Left forelimb (tissue), 1 donor: ENCODE measurements at places on chromosomes 4 and X.

GRCh38 chr4:86569103-86569870 is 24.8 kb upstream of the PTPN13 start:
- DNase-seq: no peak

DNA sequence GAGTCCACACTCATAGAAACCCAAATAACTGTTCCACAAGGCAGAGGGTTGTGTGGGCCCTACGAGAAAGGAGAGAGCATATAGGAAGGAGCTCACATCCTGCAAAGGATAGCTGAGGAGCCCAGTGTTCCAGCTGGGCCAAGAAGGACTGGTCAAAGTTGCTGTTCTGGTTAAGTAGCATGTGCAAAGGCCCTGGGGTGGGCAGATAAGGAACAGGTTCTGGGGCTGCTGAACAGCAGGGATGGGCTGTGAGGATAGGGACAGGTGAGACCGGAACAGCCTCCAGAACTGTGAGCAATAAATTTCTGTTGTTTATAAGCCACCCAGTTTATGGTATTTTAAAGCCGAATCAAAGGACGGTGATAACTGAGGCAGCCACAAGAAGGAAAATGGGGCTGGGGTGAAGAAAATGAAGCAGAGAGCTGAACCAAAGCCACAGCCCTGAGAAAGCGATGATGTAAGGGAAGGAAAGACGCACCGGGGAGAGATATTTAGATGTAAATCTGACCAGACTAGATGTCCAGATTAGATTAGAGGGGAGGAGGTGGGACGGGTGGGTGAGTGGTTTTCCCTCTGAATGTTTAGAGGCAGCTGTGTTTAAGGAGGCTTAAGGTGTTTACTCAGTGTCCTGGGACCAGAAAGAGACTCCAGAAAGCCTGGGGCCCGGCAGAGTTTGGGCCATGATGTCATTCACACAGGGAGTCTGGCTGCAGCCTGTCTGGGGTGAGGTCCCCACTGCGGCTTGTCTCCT is 180.8 kb upstream of the BCOR start:
- DNase-seq: no peak

GRCh38 chrX:101097546-101098453 is at the start of gene CENPI:
Gene CENPI, plus strand, starts transcription at chrX:101098204. Its CDS starts 2,867 bp downstream, at chrX:101101071.
- peak; percentile 94 for DNase-seq

GRCh38 chr4:113173793-113174264 is 124.4 kb downstream of the ANK2 start:
- DNase-seq: no peak

- peak; percentile 83 for DNase-seq
These were observed 737 bp downstream of the FGF2 start for GRCh38 chr4:122827258-122827878.

DNA sequence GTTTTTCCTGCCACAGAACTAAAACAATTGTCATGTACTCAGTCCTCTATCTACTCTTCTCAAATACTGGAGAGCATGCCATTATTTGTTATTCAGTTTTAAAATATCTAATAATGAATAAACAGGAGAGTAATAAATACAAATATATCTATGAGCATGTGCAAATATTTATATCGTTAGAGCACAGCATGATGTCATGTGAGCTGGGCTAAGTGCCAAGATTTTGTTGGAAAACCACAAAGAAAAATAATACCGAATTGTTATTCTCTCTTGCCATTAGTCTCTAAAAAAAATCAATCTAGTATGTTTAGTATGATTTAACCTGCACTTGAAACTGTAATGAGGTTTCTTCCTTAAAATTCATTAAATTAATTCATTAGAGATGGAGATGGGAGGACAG is 97.3 kb downstream of the DDX60 start:
- no peak for DNase-seq

DNA sequence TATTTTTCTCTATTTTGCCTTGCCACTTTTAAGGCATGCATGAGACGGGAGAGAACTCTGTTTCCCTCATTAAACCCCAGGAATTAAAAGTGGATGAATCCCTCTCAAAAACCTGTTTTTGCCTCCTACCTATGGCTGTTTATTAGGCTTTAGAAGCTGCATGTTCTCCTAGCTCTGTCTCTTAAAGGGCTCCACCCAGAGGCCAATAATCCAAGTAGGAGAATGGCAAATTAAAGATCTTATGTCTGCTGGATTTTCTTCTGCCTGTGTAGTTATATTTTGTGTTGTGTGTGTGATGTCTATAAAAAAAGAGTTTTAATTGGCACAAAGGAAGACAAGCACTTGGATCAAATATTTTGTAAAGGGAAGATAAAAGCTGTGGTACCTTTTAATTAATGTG is 32.4 kb downstream of the MAGEC1 start:
- DNase-seq: no peak

DNA sequence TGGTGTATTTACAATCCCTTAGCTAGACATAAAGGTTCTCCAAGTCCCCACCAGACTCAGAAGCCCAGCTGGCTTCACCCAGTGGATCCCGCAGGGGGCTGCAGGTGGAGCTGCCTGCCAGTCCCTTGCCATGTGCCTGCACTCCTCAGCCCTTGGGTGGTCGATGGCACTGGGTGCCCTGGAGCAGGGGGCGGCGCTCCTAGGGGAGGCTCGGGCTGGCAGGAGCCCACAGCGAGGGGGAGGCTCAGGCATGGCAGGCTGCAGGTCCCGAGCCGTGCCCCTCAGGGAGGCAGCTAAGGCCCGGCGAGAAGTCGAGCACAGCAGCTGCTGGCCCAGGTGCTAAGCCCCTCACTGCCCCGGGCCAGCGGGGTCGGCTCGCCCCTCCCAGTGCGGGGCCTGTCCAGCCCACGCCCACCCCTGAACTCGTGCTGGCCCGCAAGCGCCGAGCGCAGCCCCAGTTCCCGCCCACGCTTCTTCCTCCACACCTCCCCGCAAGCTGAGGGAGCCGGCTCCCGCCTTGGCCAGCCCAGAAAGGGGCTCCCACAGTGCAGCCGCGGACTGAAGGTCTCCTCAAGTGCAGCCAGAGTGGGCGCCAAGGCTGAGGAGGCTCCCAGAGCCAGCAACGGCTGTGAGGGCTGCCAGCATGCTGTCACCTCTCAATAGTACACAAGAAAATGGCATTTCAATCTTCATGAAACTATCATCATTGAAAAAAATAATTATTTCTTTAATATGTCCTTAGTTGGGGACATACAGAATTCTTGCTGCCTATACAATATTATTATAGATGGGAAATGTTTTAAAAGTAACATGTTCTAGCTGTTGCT is 189.1 kb downstream of the SLC7A11 start:
- no peak for DNase-seq

GRCh38 chrX:31007321-31007720 is 64.5 kb downstream of the FTHL17 start:
- no peak for DNase-seq

DNA sequence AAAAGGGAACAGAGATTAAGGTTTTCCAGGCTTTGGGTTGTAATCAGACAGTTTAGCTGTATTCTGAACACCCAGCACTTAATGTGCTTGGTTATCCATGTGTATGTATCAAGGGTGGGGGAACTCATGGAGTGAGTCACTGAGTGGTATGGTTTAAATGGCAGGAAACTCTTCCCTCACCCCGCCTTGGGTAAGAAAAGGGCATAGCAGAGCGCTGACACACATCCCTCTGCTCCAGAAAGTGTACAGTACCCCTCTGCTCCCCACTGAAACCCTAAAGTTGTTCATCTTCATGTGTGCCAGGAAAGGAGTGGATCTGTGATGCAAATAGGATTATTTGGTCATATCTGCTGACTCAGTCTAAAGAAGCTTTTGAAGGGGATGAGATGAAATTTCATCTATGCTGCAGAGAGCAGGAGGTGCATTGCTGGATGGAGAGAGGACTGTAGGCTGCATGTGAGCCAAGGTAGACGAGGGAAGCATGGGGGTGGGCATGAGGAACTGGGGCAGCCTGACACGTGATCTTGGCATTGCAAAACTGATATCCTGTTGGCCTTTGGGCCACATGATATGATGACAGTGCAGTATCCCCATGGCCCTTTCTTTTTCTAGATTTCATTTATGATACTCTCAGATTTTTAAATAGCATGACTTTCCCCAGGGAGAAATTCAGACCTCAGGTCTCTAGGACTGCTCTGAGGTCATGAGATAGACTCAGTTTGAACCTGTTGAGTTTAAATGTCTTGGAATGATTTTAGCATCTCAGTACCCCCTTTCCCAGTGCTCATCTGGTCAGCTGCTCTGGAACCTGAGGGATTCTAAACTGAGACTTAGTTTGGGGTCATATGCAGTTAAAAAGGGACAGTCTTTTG is 84.8 kb downstream of the TMEM164 start:
- DNase-seq: no peak

GRCh38 chr4:5143940-5144339 is 92.7 kb downstream of the STK32B start:
- DNase-seq: no peak

DNA sequence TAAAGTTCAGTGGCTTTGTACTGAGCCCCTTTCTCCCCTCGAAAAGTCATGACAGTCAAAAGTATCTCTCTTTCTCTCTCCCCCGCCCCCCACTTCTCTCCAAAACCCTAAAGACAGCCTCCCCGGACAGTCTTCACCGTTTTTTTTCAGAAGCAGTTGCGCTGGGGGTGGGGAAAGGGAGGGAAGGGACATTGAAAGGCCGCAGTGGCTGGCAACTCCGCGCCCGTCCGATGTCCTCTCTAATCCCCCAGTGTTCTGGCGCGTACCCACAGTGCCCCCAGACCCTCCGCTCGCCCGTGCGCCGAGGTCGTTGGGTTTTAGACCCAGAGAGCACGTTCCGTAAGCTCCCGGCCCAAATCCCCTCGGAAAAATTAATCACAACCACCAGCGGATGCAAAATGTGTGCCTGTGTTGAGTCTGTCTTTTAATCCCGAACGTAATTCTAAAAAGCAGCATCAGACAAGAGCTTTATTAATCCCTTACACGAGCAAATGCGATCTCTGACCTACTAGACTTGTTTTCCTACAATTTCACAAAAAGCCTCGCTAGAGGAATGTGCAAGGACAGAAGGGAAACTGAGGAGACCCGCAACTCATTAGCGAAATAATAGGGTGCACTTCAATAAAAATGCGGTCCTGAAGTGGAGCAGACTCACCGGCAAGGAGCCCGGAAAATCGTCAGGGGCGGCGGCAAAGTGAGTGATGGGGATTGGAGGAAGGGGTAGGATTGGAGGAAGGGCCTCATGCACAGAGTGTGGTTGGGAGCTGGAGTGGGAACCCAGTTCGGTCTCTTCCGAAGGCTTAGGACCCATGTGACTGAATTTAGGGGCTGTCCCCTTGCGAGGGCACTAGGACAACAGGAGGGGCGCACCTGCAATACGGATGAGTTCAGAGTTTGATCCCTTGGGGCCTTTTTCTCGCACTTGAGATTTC is 12.2 kb upstream of the PRDM8 start:
- DNase-seq: no peak

DNA sequence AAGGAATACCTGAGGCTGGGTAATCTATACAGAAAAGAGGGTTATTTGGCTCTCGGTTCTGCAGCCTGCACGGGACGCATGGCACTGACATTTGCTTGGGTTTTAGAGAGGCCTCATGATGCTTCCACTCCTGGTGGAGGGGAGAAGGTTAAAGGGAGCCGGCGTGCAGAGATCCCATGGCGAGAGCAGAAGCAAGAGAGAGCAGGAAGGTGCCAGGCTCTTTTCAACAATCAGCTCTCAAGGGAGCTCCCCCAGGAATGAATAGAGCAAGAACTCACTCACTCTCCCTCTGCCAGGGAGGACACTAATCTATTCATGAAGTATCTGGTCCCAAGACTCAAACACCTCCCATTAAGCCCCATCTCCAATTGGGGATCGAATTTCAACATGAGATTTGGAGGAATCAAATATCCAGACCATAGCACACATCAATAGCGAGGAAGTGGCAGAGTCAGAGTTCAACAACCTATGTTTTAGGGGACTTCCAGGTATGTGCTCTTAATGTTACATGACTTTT is 109.8 kb downstream of the SORBS2 start:
- DNase-seq: no peak

GRCh38 chr4:148062301-148062950 is 330.5 kb downstream of the ARHGAP10 start:
- DNase-seq: no peak

DNA sequence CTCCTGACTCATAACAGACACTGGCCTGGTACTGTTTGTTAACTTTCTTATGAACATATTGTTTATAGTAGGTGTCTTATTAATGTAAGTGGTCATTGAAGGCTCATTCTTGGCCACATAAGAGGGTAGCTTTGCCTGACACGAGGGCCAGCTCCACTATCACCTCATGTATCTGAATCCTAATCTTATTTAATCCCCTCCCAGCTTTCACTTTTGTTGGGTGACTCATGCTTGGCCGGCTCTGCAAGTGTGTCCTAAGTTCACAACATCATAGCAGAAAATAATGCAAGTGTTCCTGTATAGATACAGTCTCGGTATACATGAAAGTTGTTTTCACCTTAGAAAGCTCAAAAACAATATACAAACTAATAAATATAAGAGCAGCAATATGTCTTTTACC is 283.8 kb downstream of the IQCM start:
- no peak for DNase-seq

- no peak for DNase-seq
These were observed 38.8 kb downstream of the NSG1 start for GRCh38 chr4:4425696-4426095.

DNA sequence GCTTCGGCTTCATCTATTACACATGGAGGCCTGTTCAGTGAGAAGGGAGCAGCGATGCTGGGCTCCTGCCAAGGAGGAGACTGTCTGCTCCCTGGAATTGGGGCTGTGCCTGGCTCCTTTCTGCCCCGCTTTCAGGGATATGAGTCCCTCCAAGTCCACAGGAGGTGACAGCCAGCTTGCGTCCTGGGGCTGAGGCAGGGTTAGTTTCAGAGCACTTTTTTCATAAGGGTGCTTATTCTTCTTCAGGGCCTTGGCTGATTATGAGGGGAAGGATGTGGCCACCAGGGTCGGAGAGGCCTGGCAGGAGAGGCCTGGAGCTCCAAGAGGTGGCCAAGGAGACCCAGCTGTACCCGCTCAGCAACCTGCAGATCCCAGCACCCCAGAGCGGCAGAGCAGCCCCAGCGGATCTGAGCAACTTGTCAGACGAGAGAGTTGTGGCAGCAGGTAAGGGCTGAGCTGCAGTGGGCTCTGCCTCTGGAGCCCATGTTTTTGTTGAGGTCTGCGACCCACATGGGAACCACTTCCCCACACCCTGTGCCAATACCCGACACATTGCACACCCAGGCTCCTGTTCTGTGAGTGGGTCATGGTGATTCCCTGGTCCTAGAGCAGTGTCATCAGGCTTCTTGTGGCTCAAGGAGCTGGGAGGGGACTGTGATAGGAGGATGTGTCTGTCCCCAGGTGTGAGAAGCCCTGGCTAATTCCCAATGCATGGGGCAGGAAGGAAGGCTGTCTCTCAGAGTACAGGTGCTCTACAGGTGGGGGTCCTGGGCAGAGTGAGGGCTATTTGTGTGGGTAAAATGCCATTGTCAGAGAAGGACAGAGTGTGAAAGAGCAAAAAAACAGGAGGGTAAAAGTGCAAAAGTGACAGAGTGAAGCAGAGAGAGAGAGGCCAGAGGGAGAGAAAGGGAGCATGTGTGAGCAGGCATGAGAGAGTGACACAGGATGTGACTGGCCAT is 47.4 kb downstream of the ZNF185 start:
- DNase-seq: no peak
